RCC 7860 (cell line): ENCODE measurements at places on chromosomes 7 and 10.

- DNase-seq = no peak
These were observed 206.6 kb downstream of the ACTR3B start for GRCh38 chr7:152966189-152966588.

DNA sequence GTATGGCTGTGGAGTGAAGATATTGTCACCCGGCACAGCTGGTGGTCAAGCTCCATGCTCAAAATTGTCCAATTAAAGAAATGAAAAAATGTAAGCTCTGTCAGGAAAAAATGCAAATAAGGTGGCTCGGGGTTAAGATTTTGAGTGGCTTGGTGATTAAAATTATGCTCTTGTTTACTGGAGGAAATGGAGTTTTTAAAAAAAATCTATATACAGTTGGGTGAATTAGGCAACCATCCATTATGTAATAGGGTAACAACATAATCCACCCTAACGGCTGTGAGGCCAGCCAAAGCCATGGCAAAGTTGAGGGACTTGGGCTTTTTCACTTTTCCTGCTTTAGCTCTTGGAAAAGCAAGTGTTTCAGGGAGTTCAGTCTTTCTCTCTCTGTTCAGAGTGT lies 260.8 kb upstream of the HABP2 start:
- no peak for DNase-seq

DNA sequence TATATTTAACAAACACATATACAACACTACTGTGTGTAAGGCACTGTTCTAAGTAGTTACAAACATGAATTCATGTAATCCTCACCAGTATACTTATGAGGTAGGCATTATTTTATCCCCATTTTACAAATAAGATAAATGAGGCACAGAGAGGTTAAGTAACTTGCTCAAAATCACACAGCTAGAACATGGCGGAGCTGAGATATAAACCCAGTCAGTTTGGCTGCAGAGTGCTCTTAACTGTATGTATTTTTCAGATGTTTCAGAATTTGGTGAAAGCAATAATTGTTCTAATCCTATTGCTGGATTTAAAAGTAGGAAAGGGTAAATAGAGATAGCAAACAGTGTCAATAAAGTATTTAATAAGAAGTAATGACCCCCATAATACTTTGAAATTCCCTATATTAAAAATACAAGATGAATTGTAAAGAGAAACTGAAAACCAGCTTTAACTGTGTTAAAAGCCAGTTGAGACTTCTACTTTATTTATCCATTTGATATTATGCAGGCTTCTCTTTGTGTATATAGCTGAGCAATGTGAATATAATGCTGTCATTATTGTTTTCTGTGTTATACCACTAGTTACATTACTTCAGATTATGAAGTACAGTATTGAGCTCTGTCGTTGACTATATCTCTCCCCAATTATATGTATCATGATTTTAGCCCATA lies 32.3 kb upstream of the RPA3 start:
- no peak for DNase-seq

- DNase-seq = no peak
These were observed 43.2 kb upstream of the ACSL5 start for GRCh38 chr10:112330607-112331160.

- DNase-seq = no peak
These were observed 6.7 kb upstream of the PAXIP1 start for GRCh38 chr7:155009570-155010157.

GRCh38 chr10:34191406-34191805 lies 623.7 kb downstream of the PARD3 start:
- DNase-seq = no peak

- no peak for DNase-seq
These were observed 37.9 kb downstream of the DDIT4 start for GRCh38 chr10:72311667-72312066.

- DNase-seq = no peak
These were observed 136.5 kb downstream of the JCAD start for GRCh38 chr10:29922892-29923291.

GRCh38 chr10:48251152-48251524 lies 23.4 kb downstream of the FRMPD2 start:
- DNase-seq = no peak

GRCh38 chr7:112071856-112072255 lies 134.3 kb downstream of the DOCK4 start:
- no peak for DNase-seq

DNA sequence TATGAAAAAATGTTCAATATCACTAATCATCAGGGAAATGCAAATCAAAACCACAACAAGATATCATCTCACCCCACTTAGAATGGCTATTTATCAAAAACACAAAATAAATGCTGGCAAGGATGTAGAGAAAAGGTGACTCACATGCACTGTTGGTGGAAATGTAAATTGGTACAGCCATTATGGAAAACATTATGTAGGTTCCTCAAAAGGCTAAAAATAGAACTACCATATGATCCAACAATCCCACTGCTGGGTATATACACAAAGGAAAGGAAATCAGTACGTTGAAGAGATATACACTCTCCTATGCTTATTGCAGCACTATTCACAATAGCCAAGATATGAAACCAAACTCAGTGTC lies 50.2 kb downstream of the CDK1 start:
- no peak for DNase-seq

GRCh38 chr10:19993714-19994315 lies 177.6 kb downstream of the PLXDC2 start:
- DNase-seq = peak; percentile 65

DNA sequence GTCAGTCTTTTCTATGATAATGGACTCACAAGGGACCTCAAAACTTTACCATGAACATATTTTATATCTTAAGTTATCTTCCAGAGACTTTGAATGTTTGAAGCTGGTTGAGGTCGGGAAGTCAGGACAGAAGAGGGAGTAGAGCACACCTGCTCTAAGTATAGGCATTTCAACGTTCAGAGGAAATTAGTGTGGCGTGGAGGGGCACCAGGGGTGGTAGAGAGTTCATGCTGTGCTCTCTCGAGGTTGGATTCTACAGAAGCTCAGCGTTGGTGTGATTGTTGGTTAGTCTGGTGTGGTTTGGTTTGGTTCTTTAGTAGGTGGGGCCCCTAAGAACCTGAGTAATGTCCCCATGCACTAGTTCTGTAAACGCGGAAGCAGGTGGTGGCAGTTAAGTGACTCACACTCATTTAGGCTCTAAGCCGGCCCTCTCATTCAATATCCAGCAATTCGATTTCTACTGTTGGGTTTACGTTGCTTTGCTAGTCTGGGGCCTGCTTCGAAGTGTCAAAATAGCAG lies 19.8 kb downstream of the CNTNAP2 start:
- no peak for DNase-seq

DNA sequence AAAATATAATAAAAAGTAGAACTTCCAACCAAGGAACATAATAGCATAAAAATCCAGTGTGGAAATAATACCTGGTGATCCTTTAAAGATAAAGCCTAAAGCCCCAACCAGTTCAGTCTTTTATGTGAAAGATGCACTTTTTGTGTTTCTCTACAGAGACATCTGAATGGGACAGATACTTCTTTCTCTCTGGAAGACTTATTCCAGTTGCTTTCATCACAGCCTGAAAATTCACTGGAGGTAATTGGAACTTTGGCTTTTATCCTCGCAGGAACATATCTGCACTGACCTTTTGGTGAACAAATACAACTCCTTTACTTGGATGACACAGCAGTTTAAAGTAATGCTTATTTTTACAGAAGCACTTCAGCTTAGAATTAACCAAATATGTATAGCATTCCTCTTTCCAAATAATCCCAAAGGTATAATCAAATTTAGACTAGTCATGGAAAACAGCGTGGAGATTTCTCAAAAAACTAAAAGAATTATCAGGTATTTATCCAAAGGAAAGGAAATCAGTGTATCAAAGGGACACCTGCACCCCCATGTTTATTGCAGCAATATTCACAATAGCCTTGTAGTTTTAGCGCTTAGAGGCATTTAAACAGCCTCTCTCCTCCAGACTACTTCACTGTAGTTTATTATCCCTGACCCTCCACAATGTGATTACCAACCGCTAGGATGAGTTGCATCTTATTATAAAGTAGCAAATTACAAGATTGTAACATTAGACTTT lies 16.8 kb downstream of the HNRNPA2B1 start:
- DNase-seq = no peak

DNA sequence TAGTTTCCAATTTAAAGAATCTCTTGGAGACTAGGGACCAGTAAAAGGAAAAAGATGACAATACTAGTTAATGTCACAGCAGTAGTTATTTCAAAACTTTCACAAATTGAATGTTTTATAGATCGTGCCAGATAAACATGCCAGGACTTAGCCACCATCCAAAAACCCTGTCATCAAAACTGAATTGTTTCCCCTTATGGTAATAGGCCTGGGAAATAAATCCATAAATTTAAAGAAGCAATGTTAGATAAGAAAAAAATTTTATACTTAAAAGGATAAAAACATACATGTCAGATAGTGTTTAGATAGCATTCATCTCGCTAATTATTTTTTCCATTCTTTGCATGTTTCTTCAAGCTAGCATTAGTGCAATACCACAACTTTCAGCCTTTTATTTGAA lies 71.2 kb downstream of the SUGCT start:
- DNase-seq = no peak

DNA sequence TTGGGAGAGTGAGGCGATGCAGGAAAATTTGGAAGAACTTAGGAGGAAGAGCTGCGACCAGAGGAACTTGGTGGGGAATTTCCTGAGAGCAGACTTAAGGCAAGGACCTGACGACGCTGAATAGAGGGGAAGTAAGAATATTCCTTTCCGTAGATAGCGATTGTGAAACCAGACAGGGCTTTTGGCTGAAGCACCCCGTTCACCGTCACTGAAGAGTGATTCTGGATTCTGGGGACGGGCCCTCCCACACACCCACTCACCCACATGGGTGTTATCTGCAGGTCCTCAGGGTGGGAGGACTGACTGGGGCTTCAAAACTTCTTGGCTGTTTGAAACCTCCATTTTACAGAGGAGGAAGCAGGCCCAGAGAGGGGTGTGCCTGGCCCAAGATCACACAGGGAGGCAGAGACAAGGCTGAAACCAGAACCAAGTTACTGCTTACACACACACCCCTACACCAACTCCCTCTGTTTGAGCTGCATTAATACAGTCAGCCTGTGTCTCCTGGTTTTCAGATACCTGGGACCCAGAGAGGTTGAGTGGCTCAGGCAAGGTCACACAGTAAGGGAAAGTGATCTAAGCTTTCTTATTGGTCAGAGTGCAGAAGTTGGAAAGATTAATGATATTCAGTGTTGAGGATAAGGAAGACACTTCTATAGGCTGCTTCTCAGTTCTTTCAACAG lies 37.2 kb upstream of the CDH23 start:
- DNase-seq = no peak

DNA sequence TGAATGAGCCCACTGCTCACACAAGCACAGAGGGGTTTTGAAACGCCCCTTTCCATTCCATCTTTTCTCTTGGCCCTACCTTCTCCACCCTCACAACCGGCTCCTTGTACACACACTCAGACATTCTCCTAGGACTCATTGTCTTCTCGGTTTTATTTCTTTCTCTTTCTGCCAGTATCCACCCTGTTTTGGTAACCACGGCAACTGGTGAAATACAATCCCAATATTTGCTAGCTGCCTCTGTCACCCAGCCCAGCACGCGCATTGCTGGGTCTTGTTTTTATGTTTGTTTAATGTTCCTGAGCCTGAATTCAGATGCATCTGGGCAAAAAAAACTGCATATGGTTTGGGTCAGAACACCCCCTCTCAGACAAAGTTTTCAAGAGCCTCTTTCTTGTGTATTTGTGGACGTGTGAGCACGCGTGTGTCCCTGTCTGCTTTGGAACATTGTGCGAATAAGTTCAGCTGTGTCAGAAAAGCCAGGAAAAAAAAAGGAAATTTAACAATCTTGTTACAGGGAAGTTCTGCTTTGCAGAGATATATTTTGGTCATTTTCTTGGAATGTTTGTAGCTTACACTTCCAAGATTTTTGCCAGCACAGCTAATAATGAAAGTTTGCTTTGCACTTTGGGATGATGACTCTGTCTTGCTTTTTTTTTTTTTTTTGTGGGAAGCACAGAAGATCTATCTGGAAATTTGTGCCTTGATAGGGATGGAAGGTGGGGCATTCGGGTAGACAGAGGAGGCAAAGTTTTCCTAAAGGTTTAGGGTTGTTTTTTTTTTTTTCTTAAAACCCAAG lies 225.9 kb downstream of the TRIL start:
- DNase-seq = no peak

DNA sequence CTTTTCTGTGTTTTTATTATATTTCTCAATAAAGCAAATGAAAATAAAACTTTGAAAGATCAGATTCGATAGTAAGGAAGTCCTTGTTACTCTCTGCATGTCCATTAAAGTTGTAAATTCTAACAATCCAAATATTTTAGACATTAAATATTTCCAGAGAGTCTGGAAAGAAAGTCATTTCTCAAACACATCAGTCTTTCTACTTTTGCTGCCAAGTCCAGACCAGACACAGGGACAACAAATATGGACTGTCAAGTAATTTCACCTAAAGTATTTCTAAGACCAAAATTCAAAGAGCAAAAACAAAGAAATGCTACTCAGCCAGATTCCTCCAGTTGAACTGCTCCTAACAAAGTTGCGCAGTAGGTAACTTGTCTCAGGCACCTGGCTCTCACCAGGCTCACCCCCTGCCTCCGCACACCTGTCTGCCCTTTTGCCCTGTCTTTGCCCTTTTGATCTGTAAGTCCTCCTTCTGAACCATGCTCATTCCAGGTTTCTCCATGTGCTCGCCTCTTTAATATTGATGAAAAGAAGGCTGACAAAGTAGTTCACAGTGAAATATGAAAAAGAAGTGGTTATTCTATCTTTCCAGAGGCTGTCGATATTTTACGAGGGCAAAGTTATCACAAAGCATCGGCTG lies 300.5 kb downstream of the C7orf25 start:
- DNase-seq = no peak

- DNase-seq = no peak
These were observed 270.7 kb upstream of the BMPER start for GRCh38 chr7:33634606-33635005.

GRCh38 chr10:61408105-61408504 lies 45.1 kb downstream of the TMEM26 start:
- DNase-seq = no peak

DNA sequence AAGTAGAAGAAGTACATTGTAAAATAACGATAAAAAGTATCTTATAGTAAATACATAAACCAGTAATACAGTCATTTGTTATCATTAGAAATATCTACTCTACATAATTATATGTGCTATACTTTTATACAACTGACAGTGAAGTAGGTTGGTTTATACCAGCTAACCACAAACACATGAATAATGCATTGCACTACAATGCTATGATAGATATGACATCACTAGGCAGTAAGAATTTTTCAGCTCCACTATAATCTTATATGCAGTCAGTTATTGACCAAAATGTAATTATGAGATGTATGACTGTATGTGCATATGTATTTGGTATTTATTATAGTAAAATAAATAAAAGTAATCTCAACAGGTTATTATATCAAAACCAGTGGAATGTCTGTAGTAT lies 23.4 kb upstream of the SGCE start:
- no peak for DNase-seq

GRCh38 chr10:120999868-121000267 lies 148.7 kb downstream of the WDR11 start:
- no peak for DNase-seq

GRCh38 chr7:47685151-47685550 lies 103.2 kb upstream of the TNS3 start:
- DNase-seq = no peak

DNA sequence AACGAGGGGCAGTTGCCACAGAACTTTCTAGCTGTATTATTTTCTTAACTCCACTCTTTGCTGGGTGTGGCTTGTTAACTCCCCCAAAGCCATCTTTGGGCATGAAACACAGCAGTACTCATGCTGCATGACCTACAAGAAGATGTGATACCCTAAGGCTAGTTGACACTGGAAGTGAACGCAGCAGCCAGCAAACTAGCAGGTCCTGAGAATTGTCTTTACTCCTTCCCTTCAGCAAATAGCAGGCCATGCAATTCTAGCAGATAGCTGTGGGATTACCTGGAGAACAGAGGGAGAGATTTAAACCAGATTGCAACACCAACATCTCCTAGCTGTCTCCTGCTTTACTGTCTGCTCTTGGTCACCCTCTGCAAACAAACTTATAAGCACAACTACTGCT lies 688.0 kb upstream of the ZWINT start:
- DNase-seq = no peak
